ENCODE measurements at places on chromosomes 6 and 20.

GRCh38 chr6:167764713-167765479 is 61.8 kb upstream of the AFDN start:
- DNase-seq, result no peak

GRCh38 chr20:1381753-1382591 is 10.9 kb downstream of the FKBP1A start:
- DNase-seq, result no peak

DNA sequence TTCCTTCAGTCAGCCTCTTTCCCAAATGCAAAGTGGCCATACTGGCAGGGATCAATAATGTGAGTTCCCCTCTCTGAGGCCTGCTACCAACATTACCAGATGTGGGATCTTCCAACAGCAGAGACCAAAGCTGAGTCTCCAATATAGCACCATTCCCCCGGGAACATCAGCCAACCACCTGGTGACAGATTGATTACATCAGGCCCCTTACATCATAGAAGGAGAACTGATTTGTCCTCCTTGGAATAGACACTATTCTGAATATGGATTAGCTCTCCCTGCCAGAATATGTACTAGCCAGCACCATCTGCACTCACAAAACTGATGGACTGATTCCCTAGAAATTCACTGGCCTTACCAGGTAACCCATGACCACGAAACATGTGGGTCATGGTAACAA is 61.9 kb upstream of the CARMIL1 start:
- no peak for DNase-seq

- no peak for DNase-seq
These were observed 15.8 kb downstream of the POM121L2 start for GRCh38 chr6:27296106-27296783.

DNA sequence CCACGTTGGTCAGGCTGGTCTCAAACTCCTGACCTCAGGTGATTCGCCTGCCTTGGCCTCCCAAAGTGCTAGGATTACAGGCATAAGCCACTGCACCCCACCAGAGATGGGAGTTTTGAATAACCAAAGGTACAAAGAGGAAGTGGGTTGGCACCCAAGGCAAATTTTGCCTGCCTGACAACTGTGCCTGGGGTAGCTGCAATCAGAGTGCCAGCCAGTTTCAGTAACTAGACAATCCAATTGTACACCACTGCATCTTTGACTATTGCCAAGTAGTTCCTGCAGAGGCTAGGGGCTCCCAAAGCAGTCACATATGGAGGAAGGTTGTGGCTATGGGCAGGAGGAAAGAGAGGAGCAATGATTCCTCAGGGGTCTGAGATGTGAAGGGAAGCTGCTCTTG is 16.6 kb downstream of the ZC3H12D start:
- no peak for DNase-seq
